Activated T-helper 2 cell treated with anti-CD3 and anti-CD28 coated beads, Interferon-gamma antibody, Interleukin-2, Interleukin-4, amounts not matched to agents 10 μg/mL and 5 μg/mL and 100 μg/mL, durations not matched to agents 14 hours and 24 hours and 36 hours (primary cell): ENCODE measurements at places on chromosomes 11 and 22. TPM values are rescaled to one million over a fixed set of nuclear protein-coding genes. Genes with fewer than 3 reads are reported as not detected.

Gene TSSK2
- total RNA-seq, result not detected in 2 replicates

Gene TPCN2
- total RNA-seq, result 19.1 and 20.0 TPM in 2 replicates

Gene PHETA2
- total RNA-seq, result 5.6 and 5.7 TPM in 2 replicates

Gene SLC22A8
- total RNA-seq, result not detected in 2 replicates

Gene C22orf23
- total RNA-seq, result not detected in 2 replicates

Gene INSC
- 0.34 TPM in 1 of 2 replicates, not detected in the other for total RNA-seq

GRCh38 chr22:20231514-20232236 is 36.4 kb downstream of the RTN4R start:
- no peak for DNase-seq

GRCh38 chr11:19447150-19447566 is 206.4 kb upstream of the E2F8 start:
- no peak for DNase-seq

DNA sequence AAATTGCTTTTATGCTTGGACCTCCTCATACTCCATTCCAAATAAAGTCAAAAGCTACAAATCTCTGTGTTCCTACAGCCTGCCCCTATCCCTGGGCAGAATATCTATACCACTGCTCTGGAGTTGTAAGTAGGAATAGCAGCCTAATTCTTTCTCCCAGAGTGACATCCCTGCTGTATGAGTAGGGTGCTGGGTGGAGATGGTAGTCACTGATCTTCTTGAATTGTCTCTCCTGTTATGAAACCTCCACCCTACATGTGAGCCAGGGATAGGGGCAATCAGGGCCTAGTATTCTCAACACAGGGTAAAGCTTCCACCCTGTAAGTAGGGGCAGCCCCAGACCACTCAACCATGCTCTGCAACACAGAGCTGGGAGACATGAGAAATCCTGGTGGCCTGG is 19.8 kb downstream of the GALNT18 start:
- DNase-seq, result no peak

GRCh38 chr11:75263944-75264349 is 23.4 kb downstream of the TPBGL start:
- no peak for DNase-seq

- no peak for DNase-seq
Observed at GRCh38 chr11:58490827-58491226, 17.1 kb downstream of the OR5B21 start.

- DNase-seq, result no peak
Observed at GRCh38 chr11:32062540-32062939, 28.3 kb upstream of the RCN1 start.

GRCh38 chr11:1558775-1559110 is 13.3 kb downstream of the DUSP8 start:
- no peak for DNase-seq

DNA sequence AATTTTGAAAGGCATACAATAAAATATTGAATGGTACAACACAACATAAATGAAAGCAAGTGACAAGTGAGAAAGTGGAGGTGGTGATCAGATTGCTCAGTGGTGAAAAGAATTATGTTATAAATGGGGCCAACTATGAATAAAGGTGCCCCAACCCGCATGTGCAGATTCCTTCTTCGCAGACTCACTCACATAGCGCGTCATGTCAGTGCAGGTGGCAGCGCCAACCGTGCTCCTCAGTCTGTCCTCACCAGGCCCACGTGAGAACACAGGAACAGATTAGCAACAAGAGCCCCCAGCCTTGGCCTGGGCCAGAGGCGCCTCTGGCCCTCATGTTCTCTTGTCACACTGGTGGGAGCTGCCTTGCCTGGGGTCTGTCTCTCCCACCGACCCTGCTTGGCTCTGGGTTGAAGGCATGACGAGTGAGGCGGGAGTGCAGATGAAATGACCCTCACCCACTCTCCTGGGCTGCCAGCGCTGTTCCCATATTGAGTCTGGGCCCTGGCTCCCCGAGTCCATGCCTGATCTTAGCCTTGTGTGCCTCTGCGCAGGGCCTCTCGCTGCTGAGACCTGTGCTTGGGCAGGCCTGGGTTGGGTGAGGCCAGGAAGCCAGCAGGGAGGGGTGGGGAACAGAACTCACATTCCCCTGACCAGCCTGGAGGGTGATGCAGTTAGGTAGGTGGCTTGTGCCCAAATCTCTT is 6.4 kb downstream of the ATG16L2 start:
- DNase-seq, result no peak

DNA sequence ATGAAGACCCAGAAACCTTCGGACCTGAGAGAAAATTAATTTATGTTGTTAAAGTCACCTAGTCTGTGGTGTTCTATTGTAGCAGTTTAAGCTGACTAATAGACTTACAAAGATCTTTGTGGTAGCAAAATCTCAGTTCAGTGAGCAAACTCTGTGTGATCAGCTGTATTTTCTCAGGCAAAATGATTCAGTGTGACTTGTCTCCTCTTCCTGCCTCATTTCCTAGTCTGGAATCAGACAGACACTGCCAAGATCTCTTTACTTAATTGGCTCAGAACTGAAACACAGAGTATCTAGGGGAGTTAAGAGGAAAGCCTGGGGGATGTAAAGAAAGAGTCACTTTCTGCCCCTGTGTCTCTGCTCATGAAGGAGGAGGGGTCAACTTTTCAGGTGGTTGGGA is 564.7 kb downstream of the KCNA4 start:
- no peak for DNase-seq

DNA sequence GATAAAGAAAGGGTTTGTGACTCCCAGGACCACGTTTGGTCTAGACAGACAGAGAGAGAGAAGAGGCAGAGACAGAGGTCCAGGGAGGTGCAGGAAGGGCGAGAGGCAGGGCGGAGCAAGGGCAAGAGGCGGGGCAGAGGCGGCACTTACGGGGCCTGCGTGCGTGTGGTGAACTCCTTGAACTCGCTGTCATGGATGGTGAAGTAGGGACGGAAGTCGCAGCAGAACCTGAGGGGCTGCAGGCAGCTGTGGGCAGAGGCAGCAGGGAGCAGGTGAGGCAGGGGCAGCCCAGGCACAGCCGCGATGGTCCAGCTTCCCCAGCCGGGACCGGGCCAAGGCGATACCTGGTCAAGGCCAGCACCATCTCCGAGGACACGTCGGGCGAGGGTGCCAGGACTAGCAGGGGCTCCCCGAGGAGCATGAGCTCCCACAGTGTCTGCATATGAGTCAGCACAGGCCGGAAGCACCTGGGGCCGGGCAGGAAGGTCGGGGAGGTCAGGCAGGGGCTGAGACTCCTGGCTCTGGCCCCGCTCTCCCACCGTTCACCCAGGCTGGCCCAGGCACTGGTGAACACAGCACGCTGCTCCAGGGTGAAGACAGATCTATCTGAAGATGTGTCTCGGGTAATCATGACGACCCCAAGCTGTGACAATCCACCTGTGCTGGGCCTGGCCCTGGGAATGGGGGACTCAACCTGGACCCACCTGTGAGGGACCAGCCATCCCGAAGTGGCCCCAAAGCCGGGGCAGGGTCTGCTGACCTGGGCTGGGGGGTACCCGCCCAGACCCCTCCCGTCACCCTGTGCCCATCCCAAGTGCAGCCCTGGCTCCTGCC is 7.2 kb upstream of the PLXNB2 start:
- DNase-seq, result peak; percentile 72

DNA sequence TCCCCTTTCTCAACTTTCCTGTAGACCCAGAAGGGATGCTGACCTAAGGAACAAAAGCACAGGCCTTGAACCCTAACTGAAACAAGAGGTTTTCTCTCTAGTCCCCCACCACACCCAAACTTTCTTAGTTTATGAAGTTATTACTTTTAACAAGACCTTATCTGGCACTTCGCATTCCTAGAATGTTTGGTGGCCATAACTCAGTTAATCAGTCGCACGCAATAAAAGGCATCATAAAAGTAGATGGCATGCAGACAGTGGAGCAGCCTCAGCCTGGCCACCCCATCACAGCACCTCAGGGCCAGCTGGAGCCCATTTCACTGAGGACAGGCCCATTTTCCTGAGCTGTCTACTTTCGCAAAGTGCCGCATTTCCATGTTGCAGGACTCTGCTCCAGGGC is 301.9 kb downstream of the OPCML start:
- no peak for DNase-seq

DNA sequence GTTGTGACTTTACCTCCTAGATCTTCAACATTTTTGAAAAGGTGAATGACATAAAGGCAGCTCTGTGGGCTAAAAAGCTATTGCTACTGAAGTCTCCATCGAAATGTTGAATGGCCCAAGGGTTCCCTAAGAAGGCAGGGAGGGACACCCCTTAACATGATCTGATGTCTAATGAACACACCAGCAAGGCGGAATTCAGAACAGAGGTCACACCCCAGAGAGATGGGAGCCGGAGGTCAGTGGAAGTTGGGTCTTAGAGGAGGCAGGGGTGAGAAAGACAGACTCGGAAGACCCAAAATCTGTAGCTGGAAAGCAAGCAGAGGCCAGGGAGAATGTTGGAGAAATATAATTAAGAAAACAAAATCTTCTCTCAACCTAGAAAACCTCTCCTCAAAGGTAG is 79.0 kb downstream of the TRIM29 start:
- no peak for DNase-seq

GRCh38 chr11:212150-213100 is 4.9 kb downstream of the RIC8A start:
- no peak for DNase-seq

GRCh38 chr11:123313262-123313661 is 116.8 kb upstream of the GRAMD1B start:
- DNase-seq, result no peak

DNA sequence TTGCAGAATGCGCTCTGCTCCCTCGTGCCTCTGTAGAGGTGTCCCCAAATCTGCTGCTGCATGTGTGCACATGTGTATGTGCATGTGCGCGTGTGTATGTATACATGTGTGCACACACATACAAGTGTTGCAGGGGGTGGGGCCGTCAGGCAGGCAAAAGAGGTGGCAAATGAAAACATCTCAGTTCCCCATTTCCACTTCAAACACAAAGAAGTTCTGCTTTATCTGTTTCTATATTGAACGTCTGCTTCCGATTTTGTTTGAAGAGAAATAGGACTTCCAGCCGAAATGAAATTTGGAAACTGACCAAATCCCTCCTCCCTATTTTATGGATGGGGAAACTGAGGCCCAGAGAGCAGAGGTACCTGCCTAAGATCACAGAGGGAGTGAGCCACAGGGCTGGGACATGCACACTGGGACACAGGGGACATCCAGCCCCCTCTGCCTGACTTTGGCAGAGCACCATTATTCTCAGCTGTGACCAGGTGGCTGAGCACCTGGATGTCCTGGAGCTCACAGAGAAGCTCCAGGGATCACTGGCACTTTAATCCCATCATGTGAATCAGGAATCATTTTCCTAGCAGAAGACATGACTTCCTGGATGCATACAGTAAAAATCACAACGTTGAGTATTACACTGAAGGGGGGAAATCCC is 41.2 kb upstream of the ALX4 start:
- no peak for DNase-seq

- no peak for DNase-seq
Observed at GRCh38 chr22:46931414-46931813, 169.0 kb downstream of the TBC1D22A start.

GRCh38 chr22:50205781-50206569 is 5.2 kb downstream of the SELENOO start:
- DNase-seq, result no peak

GRCh38 chr11:57363131-57364080 is 17.5 kb downstream of the PRG3 start:
- no peak for DNase-seq

- DNase-seq, result no peak
Observed at GRCh38 chr11:102476812-102477211, 24.2 kb upstream of the TMEM123 start.

- DNase-seq, result no peak
Observed at GRCh38 chr11:72974487-72975205, 160.4 kb downstream of the ATG16L2 start.

DNA sequence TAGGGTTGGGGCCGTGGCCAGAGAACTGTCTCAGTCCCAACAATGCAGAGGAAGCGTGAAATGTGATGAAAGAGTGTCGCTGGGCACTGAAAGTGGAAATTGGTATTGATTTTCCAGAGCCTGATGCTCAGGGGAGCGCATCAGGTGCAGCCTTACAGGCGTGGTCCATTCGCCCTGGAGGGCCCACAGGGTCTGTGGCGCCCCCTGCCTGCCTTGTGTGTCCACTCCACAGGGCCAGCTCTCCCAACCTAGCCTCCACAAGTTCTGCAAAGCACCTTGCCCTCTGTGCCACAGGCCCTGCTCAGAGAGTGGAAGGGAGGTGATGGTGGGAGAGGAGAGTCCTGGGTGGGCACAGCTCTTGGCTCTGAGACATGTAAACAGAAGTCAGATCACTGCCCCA is 54.9 kb upstream of the LMO1 start:
- no peak for DNase-seq

DNA sequence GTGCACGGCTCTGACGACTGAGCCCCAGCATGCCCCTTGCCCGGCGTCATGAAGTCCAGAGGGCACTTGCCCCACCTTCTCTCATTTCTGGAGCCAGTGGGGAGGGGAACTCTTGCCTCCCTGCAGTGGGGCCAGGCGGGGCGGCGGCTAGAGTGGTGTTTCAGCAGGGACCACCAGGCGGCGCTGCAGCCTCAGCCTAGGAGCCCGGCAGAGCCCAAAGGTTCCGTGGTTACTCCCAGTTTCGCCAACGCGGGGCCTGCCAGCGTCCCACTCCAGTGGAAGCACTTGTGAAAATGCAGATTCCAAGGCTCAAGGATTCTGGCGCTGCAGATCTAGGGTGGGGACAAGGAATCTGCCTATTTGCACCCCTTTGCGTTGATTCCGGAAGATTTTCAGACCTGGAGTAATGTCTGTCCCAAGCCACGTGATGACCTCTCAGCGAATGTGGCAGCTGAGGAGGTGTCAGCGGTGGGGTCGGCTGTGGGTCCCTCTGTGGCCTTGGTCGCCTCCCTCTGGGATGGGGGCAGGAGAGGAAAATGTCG is 55.7 kb downstream of the CD82 start:
- peak; percentile 32 for DNase-seq

DNA sequence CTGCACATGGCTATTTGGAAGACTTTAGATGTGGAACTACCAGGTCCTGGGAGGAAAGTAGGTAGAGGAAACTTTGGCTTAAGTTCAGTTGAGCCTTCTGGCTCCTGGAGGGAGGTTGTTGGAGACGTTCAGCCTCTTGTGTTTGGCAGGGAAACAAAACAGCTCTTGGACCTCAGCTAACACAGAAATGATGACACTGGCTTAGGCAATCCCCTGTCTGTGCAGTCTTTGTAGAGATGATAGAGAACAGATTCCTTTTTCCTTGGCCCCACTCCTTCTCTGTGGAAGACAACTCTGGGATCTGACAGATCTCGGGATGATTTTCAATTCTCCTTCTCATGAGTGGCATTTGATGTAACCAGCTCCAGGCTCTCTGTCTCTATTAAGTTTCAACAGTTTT is 428.5 kb downstream of the TMEM135 start:
- no peak for DNase-seq

DNA sequence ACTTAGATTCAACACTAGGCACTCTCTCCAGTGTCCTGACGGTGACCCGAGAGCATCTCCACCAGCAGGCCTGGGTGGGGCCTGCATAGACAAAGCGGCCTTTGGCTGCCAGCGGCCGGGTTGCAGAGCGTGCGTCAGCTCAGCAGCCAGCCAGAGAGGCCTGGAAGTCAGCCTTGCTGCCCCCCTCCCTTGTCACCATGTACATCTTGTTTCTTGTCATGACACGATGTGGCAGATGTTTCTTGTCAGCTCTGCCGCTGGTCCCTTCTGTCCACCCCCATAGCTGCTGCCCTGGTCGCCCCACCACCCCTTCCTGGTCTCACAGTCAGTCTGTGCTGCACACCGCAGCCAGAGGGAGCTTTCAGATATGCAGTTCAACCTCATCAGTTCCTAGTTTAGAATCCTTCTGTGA is 33.1 kb upstream of the CBX7 start:
- no peak for DNase-seq
